Esophagus mucosa (tissue), 1 donor: ENCODE measurements at places on chromosomes 1 and 21. TPM values are rescaled to one million over a fixed set of nuclear protein-coding genes. Genes with fewer than 3 reads are reported as not detected.

DNA sequence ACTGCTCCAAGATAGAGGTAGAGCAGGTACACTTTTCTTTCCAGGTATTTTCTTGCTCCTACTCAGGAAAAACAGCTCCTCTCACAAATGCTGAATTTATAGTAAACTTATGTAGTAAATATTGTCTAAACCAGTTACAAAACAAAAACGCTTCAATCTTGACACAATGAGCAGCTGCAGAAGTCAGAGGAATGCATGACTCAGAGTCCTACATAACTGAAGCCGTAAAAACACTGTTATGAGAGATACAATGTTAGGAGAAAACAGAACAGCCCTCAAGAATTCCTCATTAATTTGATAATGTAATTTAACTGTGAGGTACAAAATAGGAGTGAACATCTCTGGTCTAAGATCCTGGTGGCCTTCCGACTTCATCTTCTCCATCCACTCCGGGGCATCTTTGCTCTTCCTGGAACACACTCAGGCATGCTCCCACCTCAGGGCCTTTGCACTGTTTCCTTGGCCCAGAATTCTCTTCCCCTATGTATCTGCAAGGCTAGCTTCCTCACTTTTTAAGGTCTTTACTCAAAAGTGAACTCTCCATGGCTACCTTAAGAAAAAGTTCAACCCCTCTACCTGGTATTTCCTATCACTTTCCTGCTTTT lies 138.5 kb downstream of the SLC45A1 start:
- peak; percentile 42 for ATAC-seq

DNA sequence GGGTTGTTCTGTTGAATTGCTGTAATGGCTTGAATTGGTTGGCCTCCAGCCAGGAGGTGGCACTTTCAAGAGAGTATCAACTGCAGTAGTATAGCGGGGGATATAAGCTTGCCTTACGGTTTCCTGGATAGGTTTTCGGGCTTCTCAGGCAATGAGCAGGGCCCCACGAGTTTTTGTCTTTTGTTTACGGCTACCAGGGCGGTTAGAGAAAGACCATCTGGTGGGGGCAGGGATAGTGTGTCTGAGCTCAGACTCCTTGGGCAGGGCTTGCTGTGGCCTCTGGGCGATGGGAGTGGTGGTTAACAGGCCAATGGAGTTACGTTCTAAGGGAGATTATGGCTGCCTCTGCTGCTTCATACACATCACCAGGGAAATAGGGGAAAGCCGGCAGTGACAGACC lies 62.8 kb downstream of the DTL start:
- ATAC-seq = no peak

DNA sequence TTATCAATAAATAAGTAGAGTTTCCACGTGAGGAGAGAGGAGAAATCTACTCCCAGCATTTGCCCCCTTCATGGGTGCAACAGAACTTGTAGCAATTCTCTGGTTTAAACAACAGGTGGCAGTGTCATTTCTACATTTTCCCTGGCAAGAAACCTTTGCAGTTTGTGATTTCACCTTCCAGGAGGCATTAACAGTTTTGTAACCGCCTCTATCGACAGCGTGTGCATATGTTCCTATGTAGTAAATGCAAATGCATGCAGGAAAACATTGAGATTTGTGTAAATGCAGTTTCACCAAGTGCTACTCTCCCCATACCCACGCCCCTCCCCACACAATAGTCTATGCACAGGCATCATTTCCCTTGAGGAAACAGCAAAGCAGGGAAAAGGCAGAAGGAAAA lies 494.7 kb downstream of the SMYD3 start:
- ATAC-seq = no peak

DNA sequence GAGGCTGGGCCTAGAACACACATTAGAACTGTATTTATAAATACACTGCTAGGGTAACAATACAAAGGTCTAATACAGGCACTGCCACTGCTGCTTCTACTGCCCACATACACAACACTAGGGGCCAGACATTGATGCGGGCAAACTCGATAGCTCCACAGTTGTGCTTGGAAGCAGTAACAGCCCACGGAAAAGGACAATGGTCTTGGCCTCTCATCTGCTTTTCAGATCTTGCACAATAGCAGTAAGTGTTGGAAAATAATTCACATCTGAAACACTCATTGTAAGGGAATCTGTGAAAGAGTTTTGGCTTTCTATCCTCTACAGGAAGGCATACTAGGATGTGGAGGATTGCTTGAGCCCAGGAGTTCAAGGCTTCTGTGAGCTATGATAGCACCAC lies 6.9 kb upstream of the SPOCD1 start:
- ATAC-seq = no peak

DNA sequence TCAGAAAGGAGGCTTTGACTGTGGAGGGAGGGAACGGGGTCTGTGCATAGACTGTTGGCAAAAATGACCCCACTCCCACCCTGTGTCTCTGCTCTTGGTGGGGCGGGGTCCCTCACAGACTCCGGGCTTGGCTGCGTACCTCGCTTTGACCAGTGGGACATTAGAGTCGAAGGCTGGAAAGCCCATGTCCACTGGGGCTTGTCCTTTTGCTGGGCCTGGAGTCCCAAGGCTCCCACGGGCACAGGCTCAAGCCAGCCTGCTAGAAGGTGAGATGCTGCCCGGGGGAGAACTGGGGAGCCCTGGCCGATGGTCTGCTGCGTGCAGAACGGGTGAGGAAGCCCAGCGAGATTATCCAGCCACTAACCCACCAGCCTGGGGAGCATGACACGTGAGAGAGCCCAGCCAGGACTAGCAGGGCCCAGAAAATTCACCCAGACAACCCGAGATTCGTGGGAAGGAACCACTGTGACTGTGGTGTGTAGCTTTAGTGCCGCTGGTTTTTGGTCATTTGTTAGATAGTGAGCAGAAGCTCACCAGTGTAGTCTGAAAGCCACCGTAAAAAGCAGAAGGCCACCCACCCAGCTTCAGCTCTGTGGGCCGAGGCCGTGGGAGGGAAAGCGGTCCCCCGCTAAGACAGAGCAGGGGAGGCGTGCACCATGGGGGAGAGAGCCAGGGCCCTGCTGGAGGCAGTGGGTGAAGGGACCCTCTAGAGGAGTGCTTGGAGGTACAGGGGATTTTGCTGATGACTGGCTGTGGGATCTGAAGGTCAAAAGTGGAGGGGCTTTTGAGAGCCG lies 78.3 kb upstream of the C1orf174 start:
- no peak for ATAC-seq

DNA sequence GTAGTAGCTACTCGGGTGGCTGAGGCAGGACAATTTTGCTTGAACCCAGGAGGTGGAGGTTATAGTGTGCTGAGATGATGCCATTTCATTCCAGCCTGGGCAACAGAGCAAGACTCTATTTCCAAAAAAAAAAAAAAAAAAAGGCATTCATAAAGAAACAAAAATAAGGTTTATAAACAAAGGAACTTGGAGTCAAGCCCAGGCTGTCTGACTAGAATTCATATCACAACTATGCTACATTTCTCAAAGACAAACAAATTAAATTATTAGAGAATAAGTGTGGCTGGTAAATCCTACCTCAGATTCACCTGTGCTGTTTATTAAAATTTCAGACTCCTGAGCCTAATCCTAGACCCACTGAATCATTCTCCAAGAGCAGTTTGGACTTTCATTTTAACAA lies 4.2 kb downstream of the GCLM start:
- no peak for ATAC-seq

DNA sequence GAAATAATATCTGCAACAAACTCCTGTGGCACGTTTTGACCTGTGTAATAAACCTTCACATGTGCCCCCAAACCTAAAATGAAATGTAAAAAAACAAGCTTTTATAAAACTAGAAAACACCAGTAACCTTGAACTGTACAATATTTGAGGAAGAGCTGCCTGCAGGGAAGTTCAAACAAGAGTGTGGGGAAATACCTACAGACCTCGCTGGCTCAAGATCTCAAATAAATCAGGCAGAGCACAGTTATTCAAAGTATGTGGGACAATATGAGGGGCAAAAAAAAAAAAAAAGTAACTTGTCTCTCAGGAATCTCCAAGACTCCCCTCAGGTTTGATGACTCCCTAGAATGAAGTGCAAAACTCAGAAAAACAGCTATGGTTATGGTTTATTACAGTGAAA lies 37.9 kb upstream of the PPIH start:
- ATAC-seq = no peak

- ATAC-seq = no peak
Measured at GRCh38 chr1:92323473-92324453, 24.9 kb downstream of the RPAP2 start.

GRCh38 chr1:93723110-93723509 lies 41.5 kb upstream of the BCAR3 start:
- no peak for ATAC-seq

- peak; percentile 89 for ATAC-seq
Measured at GRCh38 chr1:41045740-41046139, 24.2 kb upstream of the SLFNL1 start.

- peak; percentile 54 for ATAC-seq
Measured at GRCh38 chr1:15685820-15686219, 1.7 kb downstream of the PLEKHM2 start.

GRCh38 chr1:191358724-191359123 lies 799.5 kb upstream of the RGS18 start:
- ATAC-seq = no peak

- ATAC-seq = no peak
Measured at GRCh38 chr1:177383715-177384114, 213.0 kb downstream of the BRINP2 start.

- ATAC-seq = no peak
Measured at GRCh38 chr1:185720633-185721272, 13.4 kb upstream of the HMCN1 start.

DNA sequence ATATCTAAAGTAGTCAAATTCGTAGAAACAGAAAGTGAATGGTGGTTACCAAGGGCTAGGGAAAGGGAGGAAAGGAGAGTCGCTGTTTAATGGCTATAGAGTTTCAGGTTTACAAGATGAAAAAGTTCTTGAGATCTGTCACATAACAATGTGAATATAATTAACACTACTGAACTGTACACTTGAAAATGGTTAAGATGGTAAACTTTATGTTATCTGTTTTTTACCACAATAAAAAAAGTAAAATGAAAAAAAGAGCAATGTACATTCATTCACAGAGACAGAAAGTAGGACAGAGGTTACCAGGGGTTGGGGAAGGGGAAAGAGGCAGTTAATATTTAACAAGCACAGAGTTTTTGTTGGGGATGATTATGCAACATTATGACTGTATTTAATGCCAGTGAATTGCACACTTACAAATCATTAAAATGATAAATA lies 53.3 kb upstream of the SEC16B start:
- ATAC-seq = no peak

DNA sequence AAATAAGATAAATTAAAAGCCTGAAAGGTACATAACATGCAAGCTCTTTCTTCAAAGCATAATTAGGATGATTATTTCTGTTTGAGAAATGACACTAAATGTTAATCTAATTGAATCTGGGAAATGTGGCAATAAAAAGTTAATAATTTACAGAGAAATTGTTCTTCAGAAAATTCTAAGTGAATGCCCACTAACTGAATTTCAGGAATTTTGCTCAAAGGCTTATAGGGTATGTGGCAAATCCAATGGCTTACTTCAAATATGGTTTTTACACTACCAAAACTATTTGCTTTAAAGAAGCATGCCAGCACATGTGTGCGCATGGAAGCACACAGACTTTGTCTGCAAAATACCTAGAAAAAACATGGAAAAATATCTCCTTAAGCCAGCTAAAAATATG lies 186.6 kb upstream of the FOXD3 start:
- no peak for ATAC-seq

DNA sequence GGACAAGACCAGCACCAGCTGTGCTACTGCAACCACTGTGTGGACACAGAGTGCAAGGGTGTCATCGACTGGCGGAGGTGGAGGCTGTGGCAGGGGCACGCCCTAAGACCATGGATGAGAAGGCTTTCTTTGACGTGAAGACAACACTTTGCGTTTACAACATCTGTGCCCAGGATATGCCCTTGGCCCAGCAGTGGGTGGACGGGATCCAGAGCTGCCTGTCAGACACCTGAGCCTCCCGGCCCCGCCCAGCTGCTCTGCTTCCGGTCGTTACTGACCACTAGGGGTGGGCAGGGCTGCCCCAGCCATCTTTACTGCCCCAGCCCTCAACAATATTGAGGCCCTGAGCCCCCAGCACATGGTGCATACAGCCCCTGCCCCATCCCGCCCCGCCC lies 21.4 kb upstream of the NPPB start:
- ATAC-seq = no peak

DNA sequence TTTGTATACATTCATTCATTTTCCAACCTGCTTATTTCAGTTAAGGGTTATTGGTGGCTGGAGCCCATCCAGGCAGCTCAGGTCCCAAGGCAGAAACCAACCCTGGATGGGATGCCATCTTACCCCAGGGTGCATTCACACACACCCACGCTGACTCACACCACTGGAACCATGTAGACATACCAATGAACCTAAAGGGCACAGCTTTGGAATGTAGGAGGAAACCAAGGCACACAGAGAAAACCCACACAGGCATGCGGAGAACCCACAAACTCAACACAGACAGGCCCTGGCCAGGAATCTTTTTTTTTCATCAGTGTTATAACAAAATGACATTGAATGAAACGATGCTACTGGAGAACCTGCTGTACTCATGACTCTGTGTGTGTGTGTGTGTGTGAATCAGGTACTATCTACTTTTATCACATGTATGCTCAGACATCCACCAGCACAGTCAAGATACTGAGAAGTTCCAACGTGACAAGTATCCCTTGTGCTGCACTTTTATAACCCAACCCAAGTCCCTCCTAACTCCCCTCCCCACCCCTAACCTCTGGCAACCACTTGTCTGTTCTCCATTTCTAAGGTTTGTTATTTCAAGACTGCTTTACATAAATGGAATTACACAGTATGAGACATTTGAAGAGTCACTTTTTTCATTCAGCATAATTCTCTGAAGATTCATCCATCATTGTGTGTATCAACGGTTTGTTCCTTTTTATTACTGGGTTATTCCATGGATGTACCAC lies 286.8 kb upstream of the PLD5 start:
- no peak for ATAC-seq

DNA sequence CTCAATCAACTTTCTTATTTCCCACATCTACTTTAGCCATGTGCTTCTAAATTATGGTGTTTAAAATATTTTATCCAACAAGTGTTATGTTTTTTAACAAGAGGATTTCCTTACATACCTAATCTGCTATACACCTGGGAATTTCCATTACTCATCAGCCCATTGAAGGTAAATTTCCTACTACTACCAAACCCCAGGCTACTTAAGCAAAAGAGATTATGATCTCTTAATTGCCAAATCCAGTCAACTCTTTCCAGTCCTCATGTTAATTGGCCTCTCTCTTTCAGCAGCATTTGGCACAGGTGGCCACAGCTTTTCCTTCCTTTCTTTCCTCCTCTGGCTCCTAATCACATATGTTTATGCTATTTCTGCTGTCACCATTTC lies 5.1 kb upstream of the C1orf162 start:
- no peak for ATAC-seq

- ATAC-seq = no peak
Measured at GRCh38 chr1:30023339-30024022, 699.9 kb downstream of the MATN1 start.

Gene CORT
- total RNA-seq = 0.28 TPM

Gene GOLT1A
- not detected for total RNA-seq

Gene MFSD2A
- 25.2 TPM for total RNA-seq

Gene DARS2
- 13.5 TPM for total RNA-seq

Gene MSH4
- 0.36 TPM for total RNA-seq

Gene WLS
- 70.8 TPM for total RNA-seq

Gene ZNF281
- total RNA-seq = 3.6 TPM

Gene FAM72C
- total RNA-seq = 2.8 TPM

Gene ZBTB8OS
- 30.6 TPM for total RNA-seq

Gene GPR61
- total RNA-seq = not detected

Gene WASF2
- total RNA-seq = 169 TPM

Gene AHCYL1
- 54.7 TPM for total RNA-seq

Gene OLIG1
- not detected for total RNA-seq

Gene ESRRG
- 0.40 TPM for total RNA-seq

Gene ABCB10
- total RNA-seq = 11.3 TPM

Gene DDR2
- 2.9 TPM for total RNA-seq
